ENCODE measurements at places on chromosomes 5 and 9. TPM values are rescaled to one million over a fixed set of nuclear protein-coding genes. Genes with fewer than 3 reads are reported as not detected.

GPSM1 gene
- total RNA-seq: 5.0 TPM

FABP6 gene
- not detected for total RNA-seq

SNCAIP gene
- total RNA-seq: not detected

PSD2 gene
- 0.08 TPM for total RNA-seq

ELOVL7 gene
- 0.57 TPM for total RNA-seq

TSTD2 gene
- 19.6 TPM for total RNA-seq

FOXD4L3 gene
- total RNA-seq: not detected

IFNK gene
- not detected for total RNA-seq

SLC45A2 gene
- not detected for total RNA-seq

DNA sequence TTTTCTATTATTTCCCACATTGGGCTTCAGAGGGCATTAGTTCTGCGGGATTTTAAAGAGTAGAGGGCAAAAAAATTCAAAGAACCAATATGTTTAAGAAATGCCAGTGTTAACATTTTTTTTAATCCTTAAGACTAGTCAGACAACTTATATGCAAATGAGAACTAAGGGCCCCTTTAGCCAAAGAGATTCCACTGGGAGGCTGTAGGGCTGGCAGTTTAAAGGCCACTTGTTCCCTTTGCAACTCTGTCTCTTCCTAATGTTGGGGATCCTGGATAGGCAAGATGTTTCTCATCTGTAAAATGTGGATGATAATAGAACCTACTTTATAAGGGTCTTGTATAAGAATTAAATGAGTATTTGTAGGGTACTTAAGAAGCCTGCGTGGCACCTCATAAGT lies 1395.9 kb downstream of the PTPRD start:
- no peak for DNase-seq

DNA sequence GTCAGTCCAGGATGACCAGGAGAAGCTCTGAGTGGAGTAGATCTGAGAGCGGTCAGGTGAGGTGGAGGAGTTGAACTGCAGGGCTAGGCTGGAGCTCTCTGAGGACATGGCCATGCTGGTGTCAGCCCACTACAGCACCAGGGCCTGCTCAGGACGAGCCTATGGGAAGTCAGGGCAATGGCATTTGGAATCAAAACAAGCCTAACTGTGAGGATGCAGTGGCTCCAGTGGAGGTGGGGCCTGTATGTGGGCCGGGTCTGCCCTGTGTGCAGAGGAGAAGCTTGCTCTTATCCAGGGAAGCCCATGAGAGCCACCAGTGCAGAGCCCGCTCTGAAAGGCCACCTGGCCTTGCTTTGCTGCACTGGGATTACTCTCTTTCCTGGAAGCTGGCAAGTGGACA lies 11.1 kb downstream of the CXCL14 start:
- no peak for DNase-seq

- no peak for DNase-seq
Observed at GRCh38 chr5:109701252-109701651, 11.5 kb downstream of the MAN2A1 start.

DNA sequence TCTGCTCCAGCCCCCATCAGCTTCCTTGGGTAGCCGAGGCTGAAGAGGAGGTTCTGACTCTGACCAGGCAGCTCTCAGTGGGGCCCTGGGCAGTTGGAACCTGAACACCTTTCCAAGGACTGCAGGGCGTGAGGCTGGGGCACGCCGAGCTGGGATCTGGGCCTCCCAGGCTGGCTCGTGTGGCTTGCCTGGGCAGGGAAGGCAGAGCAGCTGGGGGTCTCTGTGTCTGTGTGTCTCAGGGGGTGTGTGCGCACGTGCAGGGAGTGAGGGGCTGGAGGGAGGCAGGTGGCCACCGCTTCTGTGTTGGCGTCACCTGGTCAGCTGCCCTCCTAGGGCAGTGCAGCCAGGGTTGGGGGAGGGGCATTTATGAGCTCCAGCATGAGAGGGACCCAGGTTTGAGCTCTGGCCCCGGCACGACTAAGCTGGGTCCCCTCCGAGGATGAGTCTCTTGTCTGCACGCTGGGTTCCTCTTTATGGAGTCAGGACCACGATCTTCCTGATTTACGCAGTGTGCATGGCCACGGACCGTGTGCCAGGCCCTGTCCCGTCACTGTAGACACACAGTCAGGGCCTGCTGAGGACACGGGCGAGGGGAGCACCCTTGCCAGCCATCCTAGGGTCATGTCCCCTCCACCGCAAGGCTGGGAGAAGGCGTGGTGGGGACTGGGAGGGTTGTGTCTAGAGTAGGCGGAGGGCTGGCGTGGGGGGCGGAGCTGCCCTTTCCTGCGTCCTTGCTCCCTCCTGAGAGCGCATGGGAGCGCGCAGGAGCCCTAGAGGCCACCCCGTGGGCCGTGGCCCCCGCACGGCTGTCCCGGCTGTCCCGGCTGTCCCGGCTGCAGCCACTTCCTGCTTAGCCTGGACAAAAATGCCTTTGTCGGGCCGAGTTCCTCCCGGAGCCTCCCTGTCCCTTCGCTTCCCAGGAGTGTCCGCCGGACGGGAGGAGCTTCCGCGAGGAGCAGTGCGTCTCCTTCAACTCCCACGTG lies 4.6 kb downstream of the ADAMTSL2 start:
- no peak for DNase-seq

- no peak for DNase-seq
Observed at GRCh38 chr5:110377361-110377760, 349.1 kb downstream of the TMEM232 start.

- no peak for DNase-seq
Observed at GRCh38 chr5:149409268-149409948, 30.3 kb upstream of the IL17B start.

DNA sequence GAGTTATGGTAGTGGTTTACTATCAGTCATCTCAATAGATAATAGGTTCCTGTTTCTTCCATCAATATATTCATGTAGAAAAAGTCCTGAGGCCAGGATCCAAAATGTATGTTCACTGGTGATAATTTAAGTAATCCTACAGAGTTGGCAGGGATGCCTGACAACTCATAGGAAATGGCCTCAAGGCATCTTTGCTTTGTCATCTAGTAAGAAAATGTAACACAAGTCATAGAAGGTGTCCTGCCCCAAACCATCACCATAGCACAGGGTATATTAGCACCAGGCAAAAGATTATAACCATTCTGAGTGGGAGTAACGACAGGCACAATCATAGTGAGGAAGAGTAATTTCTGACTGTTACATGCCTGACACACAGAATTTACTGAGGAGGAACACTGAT lies 257.0 kb downstream of the TMEM167A start:
- DNase-seq: no peak

DNA sequence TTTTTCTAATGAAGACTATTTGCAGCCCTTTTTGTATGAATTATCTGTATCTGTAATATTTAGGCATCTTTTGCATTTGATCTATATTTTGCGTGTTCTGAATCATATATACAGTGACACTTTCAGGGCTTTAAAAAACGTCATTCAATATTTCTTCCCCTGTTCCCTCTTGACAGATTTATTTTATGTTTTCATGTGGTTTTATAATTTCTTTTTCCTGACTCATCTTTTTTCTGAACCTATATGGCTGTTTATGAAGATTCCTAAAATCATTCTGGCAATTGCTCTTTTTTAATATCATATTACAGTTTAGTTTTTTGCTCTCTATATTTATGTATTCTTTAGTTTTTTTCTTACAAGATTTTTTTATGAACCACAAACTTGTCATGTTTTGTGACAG lies 67.6 kb downstream of the SMARCA2 start:
- no peak for DNase-seq

GRCh38 chr5:132392411-132392810 lies 22.9 kb downstream of the SLC22A5 start:
- DNase-seq: no peak

DNA sequence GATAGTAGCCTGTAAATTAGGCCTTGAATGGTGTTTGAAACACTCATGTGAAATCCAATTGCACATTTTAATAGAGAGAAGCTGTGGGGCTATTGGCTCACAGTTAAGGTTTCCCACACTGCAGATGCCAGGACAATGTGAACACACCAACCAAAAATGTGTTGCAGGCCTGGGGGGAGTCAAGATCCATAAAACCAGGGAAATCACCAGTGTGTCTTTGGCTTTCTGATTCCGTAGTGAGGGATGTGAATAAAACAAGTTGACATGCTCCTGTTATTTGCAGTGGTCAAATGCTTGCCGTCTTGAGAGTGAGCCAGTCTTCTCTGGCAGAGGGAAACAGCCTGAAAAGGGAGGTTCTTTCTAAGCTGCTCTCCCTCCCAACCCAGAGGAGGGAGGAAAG lies 79.0 kb downstream of the ZNF462 start:
- DNase-seq: no peak

GRCh38 chr5:87195616-87196015 lies 72.1 kb upstream of the RASA1 start:
- no peak for DNase-seq

- no peak for DNase-seq
Observed at GRCh38 chr5:43701227-43701626, 98.2 kb downstream of the NNT start.

GRCh38 chr5:173564106-173564505 lies 52.3 kb downstream of the BOD1 start:
- no peak for DNase-seq

GRCh38 chr5:33641744-33642505 lies 201.2 kb downstream of the TARS1 start:
- DNase-seq: no peak

DNA sequence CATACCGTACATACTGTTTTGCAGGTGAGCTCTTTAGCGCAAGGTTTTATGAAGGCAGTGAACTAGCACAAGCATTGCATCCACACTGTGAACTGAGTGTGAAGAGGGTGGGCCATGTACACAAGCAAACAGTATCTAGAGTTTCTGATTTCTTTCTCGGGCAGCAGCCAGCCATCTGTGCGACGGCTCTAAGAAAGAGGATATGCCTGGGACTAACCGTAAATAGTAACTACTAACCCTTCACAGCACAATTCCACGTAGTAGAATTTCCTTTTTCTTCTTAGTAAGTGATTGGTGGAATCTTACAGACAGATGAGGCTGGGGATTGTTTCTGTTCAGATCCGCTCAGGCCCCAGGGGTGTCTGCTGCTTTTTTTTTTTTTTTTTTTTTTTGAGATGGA lies 89.0 kb downstream of the DRD1 start:
- no peak for DNase-seq

DNA sequence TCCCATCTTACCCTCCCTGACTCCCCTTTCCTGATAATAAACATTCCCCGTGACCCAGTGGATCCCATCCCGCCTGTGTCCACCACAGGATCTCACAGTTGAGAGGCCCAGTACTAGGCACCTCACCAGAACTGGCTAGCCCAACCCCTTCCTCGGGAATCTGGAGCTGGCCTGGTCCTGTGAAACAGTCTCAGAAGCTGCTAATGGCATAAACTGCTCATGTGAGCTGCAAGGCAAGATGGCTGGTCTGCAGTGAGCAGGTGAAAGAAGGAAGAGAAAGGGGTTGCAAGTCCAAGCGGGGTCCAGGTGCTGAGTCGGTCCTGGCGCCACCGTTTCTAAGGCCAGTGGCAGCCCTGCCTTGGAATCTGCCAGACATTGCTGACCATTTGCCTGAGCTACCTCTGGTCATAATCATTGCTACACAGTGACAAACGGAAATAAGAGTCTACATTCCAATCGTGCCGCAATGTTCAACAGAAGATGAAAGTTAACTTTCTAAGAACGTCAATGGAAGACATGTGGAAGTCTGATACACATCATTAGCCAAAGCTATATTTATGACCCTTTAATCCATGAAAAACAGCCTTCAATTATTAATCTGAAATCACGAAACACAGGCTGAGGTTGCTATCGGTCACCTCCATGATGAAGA lies 33.7 kb downstream of the DNAH5 start:
- DNase-seq: no peak

GRCh38 chr5:83149671-83150070 lies 72.3 kb downstream of the XRCC4 start:
- no peak for DNase-seq

- DNase-seq: no peak
Observed at GRCh38 chr5:6402939-6403338, 24.6 kb upstream of the MED10 start.

GRCh38 chr5:116271446-116272025 lies 186.7 kb downstream of the COMMD10 start:
- DNase-seq: no peak

DNA sequence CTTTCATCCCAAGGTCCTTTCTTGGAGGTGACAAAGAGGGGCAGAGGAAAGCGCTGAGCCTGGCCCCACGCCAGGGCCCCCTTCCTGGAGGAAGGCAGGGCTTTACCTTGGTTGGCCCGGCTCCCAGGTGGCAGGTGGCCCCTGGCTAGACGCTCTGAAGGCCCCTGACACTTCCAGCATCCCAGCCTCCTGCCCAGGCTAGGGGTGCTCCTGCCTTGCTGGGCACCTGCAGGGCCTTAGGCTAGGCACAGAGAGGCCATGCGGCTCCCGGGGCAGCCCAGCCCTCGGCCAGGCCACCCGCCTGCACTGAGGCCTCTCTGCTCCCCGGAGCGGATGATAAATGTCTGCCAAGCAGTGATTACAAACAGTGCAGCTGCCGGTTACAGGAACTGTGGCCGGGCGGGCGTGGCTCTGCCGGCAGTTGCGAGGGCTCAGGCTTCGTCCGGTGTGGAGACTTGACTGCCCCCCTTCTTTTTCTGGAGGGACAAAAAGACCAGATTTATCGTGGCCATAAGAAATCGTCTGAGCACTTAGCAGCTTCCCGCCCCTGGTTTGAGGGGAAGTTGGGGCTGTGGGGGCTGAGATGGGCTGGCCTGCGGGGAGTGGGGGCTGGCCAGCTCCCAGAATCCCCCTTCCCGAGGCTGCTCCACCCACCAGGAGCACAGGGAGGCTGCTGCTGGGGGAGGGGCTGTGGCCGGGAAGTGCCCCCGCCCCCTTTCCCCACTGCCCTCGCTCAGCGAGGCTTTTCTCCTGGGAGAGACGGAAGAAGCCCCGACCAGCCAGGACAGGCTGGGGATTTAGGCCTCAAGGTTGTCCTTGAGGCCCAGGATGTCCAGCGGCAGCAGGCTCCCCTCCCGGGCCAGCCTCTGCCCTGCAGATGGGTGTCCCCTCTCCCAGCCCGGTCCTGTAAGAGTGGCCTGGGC lies 31.6 kb upstream of the UBAC1 start:
- peak; percentile 66 for DNase-seq

GRCh38 chr5:65068410-65068809 lies 299.7 kb downstream of the CWC27 start:
- no peak for DNase-seq

DNA sequence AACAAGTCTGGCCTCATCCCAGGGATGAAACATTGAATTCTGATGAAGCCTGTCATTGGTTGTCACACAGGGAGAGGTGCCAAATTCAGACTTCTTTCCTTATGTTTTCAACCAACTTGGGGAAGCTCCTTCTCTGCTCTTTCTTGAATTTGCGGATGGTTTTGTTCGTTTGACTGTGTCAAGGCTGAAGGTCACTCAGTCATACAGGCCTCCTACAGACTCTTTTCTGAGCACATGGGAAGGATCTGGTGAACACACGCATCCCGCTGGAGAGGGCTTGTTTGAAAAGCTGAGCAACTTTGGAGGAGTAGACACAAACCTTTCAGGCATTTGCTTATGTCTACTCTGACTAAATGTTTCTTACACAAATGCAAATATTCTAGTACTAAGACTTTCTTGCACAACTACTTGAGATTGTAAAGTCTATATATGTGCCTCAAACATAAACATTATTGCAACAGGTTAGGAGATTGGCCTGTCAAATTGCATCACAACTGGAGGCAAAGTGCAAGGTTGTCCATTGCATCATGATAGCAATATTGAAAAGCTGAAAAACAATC lies 151.5 kb upstream of the NR3C1 start:
- no peak for DNase-seq
